Thoracic aorta endothelial cell (primary cell): ENCODE measurements at places on chromosomes 4 and X. TPM values are rescaled to one million over a fixed set of nuclear protein-coding genes. Genes with fewer than 3 reads are reported as not detected.

TCEAL7 gene
- total RNA-seq, result 3.1 and 5.0 TPM in 2 replicates

POLN gene
- total RNA-seq, result 3.2 and 5.6 TPM in 2 replicates

CC2D2A gene
- total RNA-seq, result 23.1 and 24.8 TPM in 2 replicates

ESX1 gene
- total RNA-seq, result not detected in 2 replicates

PNCK gene
- total RNA-seq, result not detected in 2 replicates

RHOXF1 gene
- not detected in 2 replicates for total RNA-seq

SSX2 gene
- not detected in 2 replicates for total RNA-seq

PDZD4 gene
- total RNA-seq, result under 0.01 and 0.14 TPM in 2 replicates

CA5B gene
- 5.5 and 10.0 TPM in 2 replicates for total RNA-seq

ACOX3 gene
- 26.5 and 35.4 TPM in 2 replicates for total RNA-seq

METTL14 gene
- total RNA-seq, result 28.6 and 30.5 TPM in 2 replicates

CXorf65 gene
- not detected in 2 replicates for total RNA-seq

PPBP gene
- total RNA-seq, result not detected in 2 replicates

SLC16A2 gene
- 1.5 and 3.2 TPM in 2 replicates for total RNA-seq

GAGE13 gene
- not detected in 2 replicates for total RNA-seq

PABPC1L2A gene
- total RNA-seq, result not detected in 2 replicates

NEIL3 gene
- 14.1 and 18.4 TPM in 2 replicates for total RNA-seq

SPARCL1 gene
- 0.22 TPM in 1 of 2 replicates, not detected in the other for total RNA-seq

RBM46 gene
- total RNA-seq, result not detected in 2 replicates

GCNA gene
- 1.7 and 1.9 TPM in 2 replicates for total RNA-seq

SLC6A14 gene
- not detected in 2 replicates for total RNA-seq

SH3RF1 gene
- 27.1 and 29.4 TPM in 2 replicates for total RNA-seq

POU4F2 gene
- not detected in 2 replicates for total RNA-seq

VCX gene
- not detected in 2 replicates for total RNA-seq

SUPT20HL1 gene
- not detected in 2 replicates for total RNA-seq

MGAT4D gene
- not detected in 2 replicates for total RNA-seq

RAB9B gene
- total RNA-seq, result 0.40 and 0.50 TPM in 2 replicates

G6PD gene
- 92.0 and 104 TPM in 2 replicates for total RNA-seq

CSAG3 gene
- total RNA-seq, result not detected in 2 replicates

PCSK1N gene
- total RNA-seq, result not detected in 2 replicates

SYN1 gene
- total RNA-seq, result not detected in 2 replicates

TRAM1L1 gene
- total RNA-seq, result 0.40 and 0.57 TPM in 2 replicates

RADX gene
- total RNA-seq, result 0.27 and 0.50 TPM in 2 replicates

NDNF gene
- total RNA-seq, result not detected in 2 replicates

ATP2B3 gene
- total RNA-seq, result not detected in 2 replicates

F8A2 gene
- total RNA-seq, result not detected in 2 replicates

PALLD gene
- 2.0 and 10.1 TPM in 2 replicates for total RNA-seq

TLL1 gene
- total RNA-seq, result 8.0 and 15.2 TPM in 2 replicates

MAGEA1 gene
- not detected in 2 replicates for total RNA-seq

STPG2 gene
- total RNA-seq, result 0.13 TPM in 1 of 2 replicates, not detected in the other

RTL9 gene
- not detected in 2 replicates for total RNA-seq

TEX11 gene
- total RNA-seq, result not detected in 2 replicates

PRKX gene
- total RNA-seq, result 50.0 and 97.3 TPM in 2 replicates

ANK2 gene
- total RNA-seq, result 1.7 and 2.1 TPM in 2 replicates

FAM184B gene
- under 0.01 TPM in 1 of 2 replicates, not detected in the other for total RNA-seq

ATP11C gene
- total RNA-seq, result 113 and 115 TPM in 2 replicates

CSN1S1 gene
- total RNA-seq, result not detected in 2 replicates

SSX3 gene
- total RNA-seq, result not detected in 2 replicates

DGAT2L6 gene
- not detected in 2 replicates for total RNA-seq
